ENCODE measurements at places on chromosomes 5 and 9. TPM values are rescaled to one million over a fixed set of nuclear protein-coding genes. Genes with fewer than 3 reads are reported as not detected.

- DNase-seq = no peak
Measured at GRCh38 chr5:52898961-52899680, 90.0 kb upstream of the ITGA2 start.

DNA sequence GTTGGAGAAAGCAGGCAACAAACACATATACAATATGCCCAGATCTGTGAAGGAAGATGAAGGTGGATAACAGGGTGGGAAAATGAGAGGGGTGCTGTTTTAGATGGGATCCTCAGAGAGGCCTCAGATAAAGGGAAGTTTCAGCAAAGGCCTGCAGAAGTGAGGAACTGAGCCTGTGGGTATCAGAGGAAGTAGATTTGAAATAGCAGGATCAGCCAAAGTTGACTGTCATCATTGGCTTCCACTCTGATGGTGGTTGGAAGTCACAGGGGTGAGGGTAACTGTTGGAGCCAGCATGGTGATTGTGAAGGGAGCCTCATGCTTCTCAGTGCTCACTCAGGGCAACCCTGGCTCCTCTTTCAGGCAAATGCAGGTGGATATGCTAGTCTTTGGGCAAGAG lies 607.2 kb upstream of the CLINT1 start:
- no peak for DNase-seq

- DNase-seq = no peak
Measured at GRCh38 chr9:86531273-86531970, 177.2 kb upstream of the TUT7 start.

GRCh38 chr9:116282597-116282996 lies 129.0 kb downstream of the PAPPA start:
- no peak for DNase-seq

OLFM1 gene
- total RNA-seq = not detected

TSSK1B gene
- not detected for total RNA-seq

All from OCI-LY7 (cell line).